ENCODE measurements at places on chromosomes 6 and 20.

- no peak for DNase-seq
Observed at GRCh38 chr20:24519476-24519875, 50.0 kb downstream of the SYNDIG1 start.

- no peak for DNase-seq
Observed at GRCh38 chr6:53032849-53033248, 32.4 kb upstream of the FBXO9 start.

DNA sequence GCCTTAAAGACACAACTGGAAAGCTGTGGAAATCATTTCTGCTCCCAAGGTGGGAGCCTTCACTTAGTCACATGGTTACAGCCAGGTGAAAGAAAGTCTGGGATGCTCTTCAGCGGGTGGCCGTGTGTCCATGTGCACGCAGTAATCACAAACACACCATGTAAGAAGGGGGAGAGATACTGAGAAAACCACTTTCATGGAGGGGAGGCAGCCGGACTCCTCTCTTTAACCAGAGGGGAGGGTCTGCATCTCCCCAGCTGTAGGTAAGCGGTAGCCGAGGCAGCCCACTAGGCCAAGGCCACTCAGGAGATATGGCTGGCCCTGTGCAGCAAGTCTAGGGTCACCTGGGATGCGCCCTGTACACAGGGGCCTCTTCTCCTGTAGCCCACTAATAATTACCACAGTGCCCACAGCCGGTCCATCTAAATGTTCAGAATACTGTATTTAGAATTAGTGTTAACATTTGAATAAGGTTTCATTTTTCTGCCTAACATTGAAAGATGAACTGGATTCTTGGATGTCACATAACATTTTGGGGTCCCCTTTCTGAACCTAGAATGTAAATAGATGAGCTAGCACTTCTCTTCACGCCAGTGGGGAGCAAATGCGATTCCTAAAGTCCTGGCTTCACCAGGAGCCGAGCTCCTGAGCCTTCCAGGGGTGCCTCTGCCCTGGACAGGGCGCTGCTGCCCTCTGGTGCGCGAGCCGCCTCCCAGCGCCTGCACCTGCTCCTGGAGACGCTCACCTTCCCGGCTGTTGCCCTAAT, 15.9 kb downstream of the GPR31 start:
- peak; percentile 24 for DNase-seq

DNA sequence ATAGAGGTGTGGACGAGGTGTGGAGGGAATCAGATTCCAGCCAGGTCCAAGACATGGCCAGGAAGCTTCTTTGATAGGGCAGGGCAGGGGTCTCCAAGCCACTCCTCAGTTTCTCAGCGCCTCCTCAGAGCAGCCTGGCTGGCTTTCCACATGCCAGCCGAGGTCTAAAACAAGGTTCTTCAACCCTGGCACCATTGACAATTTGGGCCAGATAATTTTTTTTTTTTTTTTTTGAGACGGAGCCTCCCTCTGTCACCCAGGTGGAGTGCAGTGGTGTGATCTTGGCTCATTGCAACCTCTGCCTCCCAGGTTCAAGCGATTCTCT, 21.3 kb upstream of the CHMP4B start:
- DNase-seq: no peak
